ENCODE measurements at places on chromosomes 6 and 20.

DNA sequence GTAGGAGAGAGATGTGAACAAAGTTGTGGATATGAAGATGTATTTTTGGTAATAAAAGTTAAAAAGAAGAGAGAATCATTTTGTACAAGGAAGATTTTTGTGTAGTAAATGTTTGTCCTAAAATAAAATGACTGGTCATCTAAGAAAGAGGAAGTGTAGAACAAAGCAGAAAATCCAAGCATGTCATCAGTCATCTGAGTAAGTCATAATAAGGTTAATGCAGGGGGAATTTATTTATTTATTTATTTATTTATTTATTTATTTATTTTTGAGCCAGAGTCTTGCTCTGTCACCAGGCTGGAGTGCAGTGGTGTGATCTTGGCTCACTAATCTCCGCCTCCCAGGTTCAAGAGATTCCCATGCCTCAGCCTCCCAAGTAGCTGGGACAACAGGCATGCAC, 15.7 kb upstream of the CGA start:
- no peak for DNase-seq

DNA sequence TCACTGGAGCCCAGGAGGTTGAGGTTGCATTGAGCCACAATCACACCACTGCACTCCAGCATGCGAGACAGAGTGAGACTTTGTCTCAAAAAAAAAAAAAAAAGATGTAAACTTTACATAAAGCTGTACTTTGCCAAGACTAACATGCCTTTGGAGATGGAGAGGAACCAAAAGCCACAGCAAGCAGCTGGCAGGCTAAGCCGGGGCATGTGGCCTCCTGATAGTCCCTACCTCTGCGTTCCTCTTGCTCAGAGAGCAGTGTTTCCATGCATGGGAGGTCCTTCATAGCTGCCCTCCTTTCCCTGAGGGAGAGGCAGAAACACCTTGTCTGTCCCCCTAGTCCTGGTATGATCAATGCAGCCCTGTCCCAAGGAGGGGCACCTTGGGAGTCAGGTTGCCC, 35.2 kb downstream of the SPATA2 start:
- DNase-seq = peak; percentile 48

GRCh38 chr6:147699637-147700036, 191.1 kb downstream of the SAMD5 start:
- no peak for DNase-seq

GRCh38 chr6:133683606-133684005, 205.3 kb upstream of the TCF21 start:
- DNase-seq = no peak

DNA sequence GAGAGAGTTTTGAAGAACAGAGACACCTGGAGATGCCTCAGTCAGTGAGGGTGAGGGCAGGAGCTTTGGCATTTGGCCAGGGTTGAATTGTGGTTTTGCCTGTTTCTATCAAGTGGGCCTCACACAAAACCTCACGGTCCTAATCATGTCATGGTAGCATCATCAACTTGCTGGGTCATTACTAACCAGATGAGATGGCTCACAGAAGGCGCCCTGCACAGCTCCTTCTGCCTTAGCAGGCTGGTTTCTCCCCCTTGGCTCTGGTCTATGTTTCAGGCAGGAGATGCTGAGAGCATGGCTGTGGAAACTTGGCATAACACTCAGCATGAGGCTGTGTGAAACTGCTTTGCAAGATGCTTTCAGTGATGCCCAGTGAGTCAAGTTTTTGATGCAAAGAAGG, 99.3 kb downstream of the LRRC1 start:
- no peak for DNase-seq

DNA sequence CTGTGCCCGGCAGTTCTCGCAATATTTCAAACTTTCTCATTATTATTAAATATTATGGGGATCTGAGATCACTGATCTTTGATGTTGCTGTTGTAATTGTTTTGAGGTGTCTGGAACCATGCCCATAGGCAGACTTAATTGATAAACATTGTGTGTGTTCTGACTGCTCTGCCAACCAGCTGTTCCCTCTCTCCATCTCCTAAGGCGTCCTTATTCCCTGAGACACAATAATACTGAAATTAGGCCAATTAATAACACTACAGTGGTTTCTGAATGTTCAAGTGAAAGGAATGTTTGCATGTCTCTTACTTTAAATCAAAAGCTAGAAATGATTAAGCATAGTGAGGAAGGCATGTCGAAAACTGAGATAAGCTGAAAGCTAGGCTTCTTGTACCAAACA, 7.6 kb downstream of the MAPK14 start:
- DNase-seq = no peak

- no peak for DNase-seq
These were observed 123.9 kb downstream of the MAP3K4 start for GRCh38 chr6:161115468-161115867.

DNA sequence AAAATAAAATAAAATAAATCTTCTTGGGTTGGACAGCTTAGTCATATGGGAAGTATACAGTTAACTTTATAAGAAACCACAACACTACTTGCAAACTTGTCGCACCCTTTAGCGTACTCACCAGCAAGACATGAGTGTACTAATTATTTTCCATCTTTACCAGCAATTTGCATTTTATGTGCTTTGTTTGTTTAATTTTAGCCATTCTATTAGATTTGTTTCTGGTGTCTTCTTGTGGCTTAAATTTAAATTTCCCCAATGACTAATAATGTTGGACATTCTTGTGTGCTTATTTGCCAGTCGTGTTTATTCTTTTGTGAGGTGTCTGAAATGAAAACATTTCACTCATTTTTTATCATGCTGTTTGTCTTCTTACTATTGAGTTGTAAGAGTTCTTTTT, 1172.2 kb upstream of the CITED2 start:
- DNase-seq = no peak

DNA sequence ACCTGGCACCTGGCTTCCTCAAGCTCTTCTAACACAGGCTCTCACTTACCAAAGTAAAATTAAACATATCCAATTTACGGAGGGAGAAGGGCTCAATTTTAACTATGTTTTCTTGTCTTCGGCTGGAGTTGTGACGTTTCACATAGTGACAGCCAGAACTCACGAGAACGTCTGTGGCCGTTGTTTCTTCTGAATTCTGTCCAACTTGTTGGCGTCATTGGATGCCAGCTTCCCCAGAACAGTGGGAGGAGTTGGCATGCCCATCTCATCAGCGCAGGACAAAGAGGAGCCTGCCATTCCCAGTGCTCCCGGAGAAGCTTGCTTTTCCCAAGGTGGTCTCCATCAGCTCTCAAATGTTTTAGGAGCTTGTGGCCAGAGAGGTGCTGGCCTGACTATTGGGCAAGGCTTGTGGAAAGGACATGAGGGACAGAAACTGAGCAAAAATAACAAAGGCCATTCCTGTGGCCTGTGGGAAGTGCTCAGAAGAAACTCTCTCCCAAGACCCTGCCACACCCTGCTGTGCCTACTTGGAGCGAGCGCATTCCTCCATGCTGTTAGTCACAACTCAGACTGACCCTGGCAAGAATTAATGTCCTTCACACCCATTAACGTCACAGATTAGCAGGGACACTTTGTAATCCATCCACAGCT, 265.4 kb upstream of the CDH4 start:
- no peak for DNase-seq

DNA sequence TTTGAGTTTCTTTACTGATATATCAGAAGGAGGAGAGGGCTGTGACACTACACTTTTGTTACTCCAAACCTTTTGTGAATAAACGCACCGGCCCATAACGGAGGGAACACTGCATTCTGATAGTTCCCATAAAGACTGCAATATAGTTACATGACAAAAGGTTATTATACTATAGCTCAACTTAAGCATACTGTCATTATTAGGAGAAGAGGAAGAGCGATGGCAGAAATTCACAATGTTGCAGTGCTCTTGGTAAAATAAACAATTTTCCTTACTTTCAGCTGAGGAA, 2.3 kb upstream of the PDE10A start:
- no peak for DNase-seq

DNA sequence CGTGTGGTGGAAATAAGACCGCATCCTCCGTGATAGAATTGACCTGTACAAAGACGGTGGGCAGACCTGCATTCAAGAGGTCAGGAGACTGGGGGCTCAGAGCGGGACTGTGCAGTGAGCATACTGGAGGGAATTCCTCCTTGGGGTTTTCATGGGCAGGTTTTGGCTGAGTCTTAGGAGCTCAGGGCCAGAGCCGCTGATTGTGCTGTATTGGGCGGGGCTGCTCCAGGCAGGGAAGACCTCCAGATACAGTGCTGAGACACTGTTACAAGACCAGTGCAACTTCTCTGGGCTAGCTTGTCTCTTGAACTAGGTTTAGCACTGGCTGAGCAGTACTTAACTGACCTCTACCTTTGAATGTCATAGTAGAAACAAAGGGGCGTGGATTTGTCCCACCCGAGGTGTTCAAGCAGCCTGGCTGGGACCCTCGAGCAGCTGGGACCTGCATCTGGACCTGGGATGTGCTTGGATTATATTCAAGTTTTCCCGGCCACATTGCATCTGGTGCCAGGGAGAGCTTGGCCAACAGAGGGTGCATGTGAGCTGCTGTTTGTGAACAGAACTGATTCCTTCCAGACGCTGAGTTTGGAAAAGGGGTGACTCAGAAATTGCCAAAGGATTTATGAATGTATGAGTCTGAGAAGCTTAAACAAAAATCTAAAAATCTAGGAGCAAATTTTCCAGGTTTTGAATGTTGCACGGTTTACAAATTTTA, 33.4 kb upstream of the SLC22A1 start:
- peak; percentile 85 for DNase-seq

- no peak for DNase-seq
These were observed 28.2 kb upstream of the FABP7 start for GRCh38 chr6:122751326-122751725.

GRCh38 chr20:5058873-5059272, 57.6 kb upstream of the SLC23A2 start:
- no peak for DNase-seq

GRCh38 chr6:30763618-30764489, 19.5 kb upstream of the IER3 start:
- DNase-seq = no peak

- no peak for DNase-seq
These were observed 155.4 kb downstream of the NRN1 start for GRCh38 chr6:5851261-5851757.

GRCh38 chr6:113442040-113442439, 415.1 kb upstream of the MARCKS start:
- DNase-seq = no peak

DNA sequence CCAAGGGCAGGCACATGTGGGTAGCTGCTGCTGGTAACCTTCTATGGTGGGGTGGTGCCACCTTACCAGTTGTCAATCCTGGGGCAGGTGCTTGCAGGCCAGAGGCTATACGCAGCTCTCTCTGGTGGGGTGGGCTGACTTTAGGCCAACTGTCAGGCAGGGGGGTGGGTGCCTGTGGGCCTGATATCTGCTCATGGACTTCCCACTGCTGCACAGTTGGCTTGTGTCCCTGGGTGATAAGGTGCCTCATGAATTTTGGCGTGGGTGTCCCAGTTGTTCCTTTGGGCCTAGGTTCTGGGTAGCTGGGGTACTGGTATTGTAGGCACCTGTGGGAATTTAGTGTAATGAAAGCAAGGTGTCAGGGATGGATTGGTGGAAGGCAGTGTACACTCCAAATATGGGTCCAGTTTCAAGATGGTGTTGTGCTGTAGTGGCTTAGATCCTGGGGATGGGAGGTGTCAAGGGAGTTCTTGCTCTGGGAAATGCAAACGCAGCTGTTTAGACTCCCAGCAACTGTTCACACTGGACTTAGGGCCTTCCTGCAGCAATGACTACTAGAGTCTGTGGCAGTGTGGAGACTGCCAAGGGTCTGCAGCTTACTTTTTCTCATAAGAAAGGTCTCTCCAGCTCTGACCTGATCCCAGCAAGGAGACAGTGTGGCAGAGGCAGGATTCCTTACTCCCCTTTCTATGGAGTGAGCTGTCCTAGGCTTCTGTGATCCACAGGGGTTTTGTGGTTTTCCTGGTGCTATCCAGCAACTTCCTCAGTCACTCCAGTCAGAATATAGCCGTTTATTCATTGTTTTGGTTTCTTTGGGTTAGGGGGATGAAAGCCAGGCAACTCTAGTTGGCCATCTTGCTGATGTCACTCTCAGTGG, 128.2 kb downstream of the CRYBG1 start:
- DNase-seq = no peak

- DNase-seq = no peak
These were observed 211.6 kb upstream of the ZNF184 start for GRCh38 chr6:27684264-27685211.

- peak; percentile 47 for DNase-seq
These were observed 287.0 kb downstream of the CDC5L start for GRCh38 chr6:44674226-44675155.

GRCh38 chr6:52571099-52571755, 5.6 kb downstream of the TRAM2 start:
- no peak for DNase-seq

GRCh38 chr6:30511169-30511546, 21.8 kb downstream of the HLA-E start:
- DNase-seq = no peak

DNA sequence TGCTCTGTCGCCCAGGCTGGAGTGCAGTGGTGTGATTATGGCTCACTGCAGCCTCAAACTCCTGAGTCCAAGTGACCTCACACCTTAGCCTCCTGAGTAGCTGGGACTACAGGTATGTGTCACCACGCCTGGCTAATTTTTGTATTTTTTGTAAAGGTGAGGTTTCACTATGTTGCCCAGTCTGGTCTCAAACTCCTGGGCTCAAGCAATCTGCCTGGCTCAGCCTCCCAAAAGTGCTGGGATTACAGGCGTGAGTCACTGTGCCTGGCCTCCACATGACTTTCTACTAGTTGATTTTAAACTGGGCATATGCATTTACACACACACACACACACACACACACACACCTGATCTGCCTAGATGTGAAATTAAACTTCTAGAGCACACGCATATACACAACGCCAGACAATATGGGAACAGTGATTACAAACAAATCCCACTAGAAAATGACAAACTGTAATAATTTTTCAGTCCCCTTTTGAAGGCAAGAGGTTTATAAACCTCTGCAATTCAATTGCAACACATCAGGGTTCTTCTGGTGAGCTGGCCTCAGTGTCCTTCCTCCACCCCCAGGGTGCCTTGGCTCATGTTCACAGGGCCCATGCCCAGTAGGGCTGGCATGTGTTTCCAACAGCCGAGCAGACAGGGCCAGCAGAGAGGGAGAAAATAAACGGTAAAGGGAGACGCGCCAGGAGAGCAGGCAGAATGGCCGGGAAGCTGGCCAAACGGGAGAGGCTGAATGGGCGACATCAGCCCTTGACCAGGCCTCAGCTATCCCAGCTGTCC, 31.2 kb downstream of the PARD6B start:
- no peak for DNase-seq

- no peak for DNase-seq
These were observed 113.2 kb downstream of the PRDM1 start for GRCh38 chr6:106199331-106199730.

All from posterior vena cava (tissue), 2 donors.